Glutamatergic neuron (in vitro differentiated cells): ENCODE measurements at places on chromosomes 4 and X. TPM values are rescaled to one million over a fixed set of nuclear protein-coding genes. Genes with fewer than 3 reads are reported as not detected.

The ZNF732 gene
- 1.3 TPM for total RNA-seq

The PGAM4 gene
- total RNA-seq = not detected

The ZNF518B gene
- total RNA-seq = 41.3 TPM

The DUSP21 gene
- not detected for total RNA-seq

DNA sequence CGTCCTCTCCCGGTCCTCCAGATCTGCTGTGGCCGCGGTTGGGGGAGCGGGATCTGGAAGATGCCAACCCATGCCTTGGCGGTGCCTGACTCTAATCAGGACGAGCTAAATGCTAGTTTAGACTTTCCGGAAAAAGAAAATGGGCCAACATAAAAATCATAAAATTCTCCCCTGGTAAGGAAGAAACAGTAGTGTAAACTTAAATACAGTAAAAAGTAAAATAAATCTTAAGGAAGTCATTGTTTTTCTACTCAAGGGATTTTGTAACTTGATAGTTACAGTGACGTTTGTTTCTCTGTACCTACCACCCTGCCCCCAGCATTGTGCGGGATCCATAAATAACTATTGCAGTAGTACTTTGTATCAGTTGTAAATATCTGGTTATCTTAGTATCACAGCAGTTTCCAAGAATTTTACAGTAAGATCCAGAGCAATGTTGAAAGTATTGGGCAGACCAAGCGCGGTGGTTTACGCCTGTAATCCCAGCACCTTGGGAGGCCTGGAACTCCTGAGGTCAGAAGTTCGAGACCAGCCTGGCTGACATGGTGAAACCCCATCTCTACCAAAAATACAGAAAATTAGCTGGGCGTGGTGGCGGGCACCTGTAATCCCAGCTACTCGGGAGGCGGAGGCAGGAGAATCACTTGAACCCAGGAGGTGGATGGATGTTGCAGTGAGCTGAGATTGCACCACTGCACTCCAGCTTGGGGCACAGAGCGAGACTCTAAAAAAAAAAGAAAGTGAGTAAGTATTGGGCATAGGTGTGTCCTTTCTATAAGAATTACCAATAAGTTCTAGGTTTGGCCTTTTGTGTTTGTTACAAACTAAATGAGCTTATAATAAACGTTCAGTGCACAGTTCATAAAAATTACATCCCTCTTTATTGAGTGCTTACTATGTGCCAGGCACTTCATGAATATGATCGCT is 1.0 kb upstream of the PLA2G12A start:
- H3K27me3 ChIP-seq = peaks cover 6% of the 10 kb centered on the region
- no peaks in the 10 kb centered on the region for H3K36me3 ChIP-seq
- no peak for DNase-seq

DNA sequence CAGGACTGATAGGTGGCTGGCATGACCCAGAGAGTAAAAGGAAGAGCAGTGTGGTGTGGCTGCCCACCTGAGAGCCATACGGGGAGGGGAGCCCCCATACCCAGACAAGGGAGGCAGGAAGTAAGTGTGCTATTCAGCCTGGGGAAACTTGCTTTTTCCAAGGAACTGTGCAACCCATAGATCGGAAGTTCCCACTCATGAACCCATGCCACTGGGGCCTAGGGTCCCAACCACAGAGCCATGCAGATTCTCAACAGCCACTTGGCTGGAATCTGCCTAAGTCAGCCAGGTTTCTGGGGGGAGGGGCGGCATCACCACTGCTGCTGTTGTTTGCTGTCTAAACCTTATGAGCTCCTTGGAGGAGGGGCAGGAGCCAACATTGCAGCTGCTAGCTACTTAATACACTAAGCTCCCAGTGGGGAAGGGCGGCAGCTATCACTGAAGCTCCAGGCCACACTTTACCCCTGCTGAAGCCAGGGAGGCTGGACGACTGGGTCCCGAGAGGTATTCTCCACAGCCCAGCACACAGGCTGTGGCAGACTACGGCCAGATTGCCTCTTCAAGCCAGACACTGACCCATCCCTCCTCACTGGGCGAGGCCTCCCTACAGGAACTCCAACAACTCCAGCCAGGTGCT is 410.4 kb downstream of the INPP4B start:
- H3K4me1 ChIP-seq = peaks cover 9% of the 10 kb centered on the region
- no peak overlapping the region for H3K4me3 ChIP-seq
- H3K27me3 ChIP-seq = no peaks in the 10 kb centered on the region
- peak overlapping the region; percentile 84 for H3K27ac ChIP-seq
- peaks cover 16% of the 10 kb centered on the region for H3K36me3 ChIP-seq

DNA sequence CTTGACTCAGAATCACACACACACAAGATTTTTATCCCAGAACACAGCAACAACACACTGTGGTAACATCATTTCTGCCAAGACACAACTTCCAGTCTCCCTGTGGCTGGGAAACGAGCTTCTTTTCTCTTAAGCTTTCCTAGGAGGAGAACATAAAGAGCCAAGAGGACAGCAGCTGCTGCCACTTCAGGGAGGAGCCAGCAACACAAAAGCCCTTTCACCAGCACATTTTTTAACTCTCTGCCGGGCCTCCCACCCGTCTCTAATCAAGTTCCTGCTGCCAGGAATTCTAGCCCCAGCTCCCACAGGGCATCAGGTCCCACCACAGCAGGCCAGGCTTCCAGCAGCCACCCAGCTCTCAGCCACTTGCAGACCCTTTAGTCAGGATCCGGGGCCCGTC is 22.4 kb downstream of the FAT1 start:
- no peaks in the 10 kb centered on the region for H3K27me3 ChIP-seq
- peak overlapping the region; percentile 39 for H3K4me3 ChIP-seq
- H3K4me1 ChIP-seq = peaks cover 5% of the 10 kb centered on the region
- no peak for DNase-seq
- peak overlapping the region; percentile 4 for H3K27ac ChIP-seq
- no peaks in the 10 kb centered on the region for H3K36me3 ChIP-seq

- H3K4me3 ChIP-seq = no peak overlapping the region
- H3K27ac ChIP-seq = no peak overlapping the region
- H3K27me3 ChIP-seq = peaks cover 2% of the 10 kb centered on the region
- peaks cover 2% of the 10 kb centered on the region for H3K4me1 ChIP-seq
- H3K36me3 ChIP-seq = no peaks in the 10 kb centered on the region
- no peak for DNase-seq
Observed at GRCh38 chrX:47568656-47569295, 7.8 kb downstream of the ARAF start.

DNA sequence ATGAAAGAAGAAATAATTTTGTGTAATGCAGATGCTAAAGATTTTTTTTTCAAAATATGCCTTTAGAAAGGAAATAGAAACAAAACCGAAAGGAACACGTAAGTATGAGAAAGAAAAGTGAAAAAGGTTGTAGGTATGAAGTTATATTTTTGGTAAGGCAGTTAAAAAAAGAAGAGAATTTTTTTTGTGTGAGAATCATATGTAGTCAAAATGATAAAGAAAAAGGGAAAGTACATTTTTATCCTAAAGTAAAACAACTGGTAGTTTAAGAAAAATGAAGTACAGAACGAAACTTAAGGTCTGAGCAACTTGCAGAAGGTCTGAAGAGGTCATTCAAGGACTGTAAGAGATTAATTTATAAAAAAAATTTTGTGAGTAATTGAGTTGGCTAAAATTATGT is 164.0 kb upstream of the TRAM1L1 start:
- H3K27me3 ChIP-seq = no peaks in the 10 kb centered on the region
- no peak for DNase-seq
- H3K27ac ChIP-seq = no peak overlapping the region

DNA sequence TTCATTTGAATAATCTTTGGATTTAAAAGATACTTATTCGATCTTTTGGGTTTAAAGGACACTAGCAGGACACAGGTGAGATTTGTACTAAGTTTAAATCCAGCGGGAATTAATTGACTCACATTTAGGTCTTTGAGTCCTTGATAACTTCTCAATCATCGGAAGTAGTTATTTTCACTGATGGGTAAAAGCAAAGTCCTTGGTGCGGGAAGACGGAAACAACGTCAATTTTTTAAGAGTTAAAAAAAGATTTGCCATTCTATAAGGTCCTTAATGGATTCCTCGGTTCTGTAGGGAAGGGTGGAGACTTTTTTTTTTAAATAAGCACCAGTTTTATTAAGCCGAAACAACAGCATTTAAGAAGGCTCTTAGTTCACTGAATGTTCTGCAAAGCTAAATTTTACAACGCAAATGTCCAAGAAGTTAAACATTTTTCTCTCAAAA is 2.9 kb downstream of the TMSB4X start:
- H3K27ac ChIP-seq = peak overlapping the region; percentile 96
- DNase-seq = no peak
- H3K4me1 ChIP-seq = peaks cover 21% of the 10 kb centered on the region

- H3K4me3 ChIP-seq = no peak overlapping the region
- H3K4me1 ChIP-seq = peaks cover 4% of the 10 kb centered on the region
- no peak overlapping the region for H3K27ac ChIP-seq
- DNase-seq = no peak
- H3K36me3 ChIP-seq = no peaks in the 10 kb centered on the region
Observed at GRCh38 chrX:133869270-133869669, 116.1 kb downstream of the GPC3 start.

DNA sequence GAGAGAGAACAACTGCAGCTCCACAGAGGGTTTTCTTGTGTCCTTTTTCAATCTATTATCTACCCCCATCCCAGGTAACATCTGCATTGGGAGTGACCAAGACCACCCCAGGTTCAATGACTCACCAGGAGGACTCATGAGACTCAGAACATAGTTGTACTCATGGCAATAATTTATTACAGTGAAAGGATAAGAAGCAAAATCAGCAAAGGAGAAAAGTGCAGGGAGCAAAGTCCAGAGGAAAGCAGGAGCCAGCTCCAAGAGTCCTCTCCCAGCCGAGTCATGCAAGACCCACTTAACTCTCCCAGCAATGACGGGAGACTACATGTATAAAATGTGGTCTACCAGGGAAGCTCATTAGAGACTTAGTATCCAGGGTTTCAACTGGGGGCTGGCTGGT is 129.5 kb upstream of the RBPJ start:
- no peak overlapping the region for H3K27ac ChIP-seq
- no peaks in the 10 kb centered on the region for H3K27me3 ChIP-seq
- no peaks in the 10 kb centered on the region for H3K36me3 ChIP-seq

GRCh38 chr4:123676071-123676889 is 279.7 kb downstream of the SPRY1 start:
- peaks cover 2% of the 10 kb centered on the region for H3K27me3 ChIP-seq
- H3K4me1 ChIP-seq = peaks cover 3% of the 10 kb centered on the region
- H3K27ac ChIP-seq = no peak overlapping the region
- H3K36me3 ChIP-seq = no peaks in the 10 kb centered on the region

- H3K4me3 ChIP-seq = no peak overlapping the region
- no peaks in the 10 kb centered on the region for H3K36me3 ChIP-seq
- H3K27ac ChIP-seq = no peak overlapping the region
- H3K4me1 ChIP-seq = no peaks in the 10 kb centered on the region
Observed at GRCh38 chrX:46643636-46644035, 70.1 kb downstream of the CHST7 start.

DNA sequence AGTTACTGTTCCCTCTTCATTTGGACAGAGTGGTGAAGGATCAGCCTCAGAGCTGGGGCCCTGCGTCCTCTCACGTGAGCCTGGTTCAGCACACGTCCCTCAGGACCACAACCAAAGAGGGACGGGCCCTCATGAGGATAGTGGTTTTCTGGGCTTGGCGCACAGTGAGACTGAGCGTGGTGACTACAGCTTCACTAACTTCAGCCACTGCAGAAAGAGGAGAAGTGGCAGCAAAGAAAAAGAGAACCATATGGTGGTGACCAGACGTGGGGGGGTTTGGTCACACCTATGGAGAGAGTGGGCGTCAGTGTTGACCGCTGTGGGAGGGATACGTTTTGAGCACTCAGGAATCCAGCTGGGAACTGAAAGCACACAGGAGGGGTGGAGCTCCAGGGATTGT is 21.8 kb upstream of the TNIP3 start:
- no peaks in the 10 kb centered on the region for H3K4me1 ChIP-seq
- no peaks in the 10 kb centered on the region for H3K27me3 ChIP-seq
- no peak for DNase-seq
- no peak overlapping the region for H3K4me3 ChIP-seq

DNA sequence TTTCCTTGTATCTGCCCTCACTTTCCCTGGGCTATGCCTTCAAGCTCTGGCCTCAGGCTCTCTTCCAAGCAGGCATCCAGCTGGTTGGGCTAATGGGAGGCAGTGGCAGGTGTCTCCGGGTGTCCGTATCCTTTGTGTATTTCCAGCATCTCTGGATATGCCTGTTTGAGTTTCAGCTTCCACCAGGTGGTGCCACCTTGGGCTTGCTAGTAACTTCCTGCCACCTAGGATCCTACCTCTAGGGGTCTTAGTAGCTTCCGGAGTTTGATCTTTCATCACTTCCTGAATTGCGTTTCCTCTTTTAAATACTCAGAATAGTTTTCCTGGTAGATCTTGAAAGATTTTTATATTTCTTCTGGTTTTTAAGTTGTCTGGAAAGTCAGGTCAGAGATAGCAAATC is 23.2 kb upstream of the ANOS1 start:
- DNase-seq = peak; percentile 21
- H3K27ac ChIP-seq = no peak overlapping the region
- no peak overlapping the region for H3K4me3 ChIP-seq
- peaks cover 4% of the 10 kb centered on the region for H3K4me1 ChIP-seq
- H3K27me3 ChIP-seq = peaks cover 2% of the 10 kb centered on the region
- H3K36me3 ChIP-seq = no peaks in the 10 kb centered on the region

DNA sequence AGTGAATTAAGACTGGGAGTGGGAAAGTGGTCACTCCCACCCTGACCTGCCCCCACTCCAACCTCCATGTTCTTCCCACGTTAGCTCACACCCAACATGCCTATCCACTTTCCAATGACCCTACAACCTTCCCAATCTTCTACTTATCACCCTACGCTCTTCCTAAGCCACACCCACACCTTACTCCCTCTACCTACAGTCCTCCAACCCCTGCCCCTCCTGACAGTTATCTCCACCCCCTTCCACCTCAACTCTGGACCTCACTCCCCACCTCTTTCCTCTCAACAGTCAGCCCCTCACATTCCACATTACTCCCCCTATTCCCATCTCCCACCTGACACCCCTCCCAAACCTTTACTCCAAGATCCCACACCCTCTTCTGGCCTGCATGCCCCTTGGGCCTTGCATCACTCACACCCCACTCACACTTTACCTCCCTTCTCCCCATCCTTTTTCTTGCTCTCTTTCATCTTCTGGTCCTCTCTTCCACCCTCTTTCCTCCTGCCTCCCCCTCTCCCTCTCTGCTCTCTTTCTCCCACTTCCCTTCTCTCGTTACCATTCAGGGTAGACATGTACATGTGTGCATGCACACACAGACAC is 6.9 kb downstream of the NALF2 start:
- peaks cover 5% of the 10 kb centered on the region for H3K4me1 ChIP-seq
- no peak overlapping the region for H3K27ac ChIP-seq
- DNase-seq = no peak
- H3K27me3 ChIP-seq = peaks cover 5% of the 10 kb centered on the region

DNA sequence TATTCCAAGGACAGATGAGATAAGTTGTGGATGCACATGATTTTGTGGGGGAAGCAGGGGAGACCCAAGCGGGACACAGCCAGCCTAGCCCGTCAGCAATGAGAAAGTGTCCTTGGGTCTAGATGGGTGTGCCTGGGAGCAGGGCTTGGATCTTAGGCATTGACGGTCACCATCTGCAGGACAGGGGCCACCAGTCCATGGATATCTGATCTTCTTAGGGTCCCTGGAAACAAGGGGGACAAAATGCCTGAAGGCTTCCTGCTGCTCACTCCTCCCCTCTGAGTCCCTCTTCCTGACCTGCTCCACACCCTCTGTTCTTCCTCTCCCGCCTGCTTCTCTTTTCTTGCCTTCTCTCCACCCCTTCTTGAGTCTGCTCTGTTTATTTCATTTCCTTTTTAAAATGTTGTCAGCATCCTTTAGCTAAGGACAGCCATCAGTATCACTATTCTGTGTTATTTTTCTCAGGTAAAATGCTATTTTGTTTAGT is 298.4 kb downstream of the RAPGEF2 start:
- H3K4me3 ChIP-seq = no peak overlapping the region
- H3K27me3 ChIP-seq = peaks cover 1% of the 10 kb centered on the region
- H3K36me3 ChIP-seq = peaks cover 4% of the 10 kb centered on the region
- DNase-seq = no peak
- H3K27ac ChIP-seq = no peak overlapping the region
- H3K4me1 ChIP-seq = no peaks in the 10 kb centered on the region
